Stimulated activated effector memory CD8-positive, alpha-beta T cell treated with anti-CD3 and anti-CD28 coated beads, Interleukin-12 subunit alpha, Interleukin-12 subunit beta, amount 100 ng/mL, for 72 hours (primary cell): ENCODE measurements at places on chromosomes 1 and 21.

DNA sequence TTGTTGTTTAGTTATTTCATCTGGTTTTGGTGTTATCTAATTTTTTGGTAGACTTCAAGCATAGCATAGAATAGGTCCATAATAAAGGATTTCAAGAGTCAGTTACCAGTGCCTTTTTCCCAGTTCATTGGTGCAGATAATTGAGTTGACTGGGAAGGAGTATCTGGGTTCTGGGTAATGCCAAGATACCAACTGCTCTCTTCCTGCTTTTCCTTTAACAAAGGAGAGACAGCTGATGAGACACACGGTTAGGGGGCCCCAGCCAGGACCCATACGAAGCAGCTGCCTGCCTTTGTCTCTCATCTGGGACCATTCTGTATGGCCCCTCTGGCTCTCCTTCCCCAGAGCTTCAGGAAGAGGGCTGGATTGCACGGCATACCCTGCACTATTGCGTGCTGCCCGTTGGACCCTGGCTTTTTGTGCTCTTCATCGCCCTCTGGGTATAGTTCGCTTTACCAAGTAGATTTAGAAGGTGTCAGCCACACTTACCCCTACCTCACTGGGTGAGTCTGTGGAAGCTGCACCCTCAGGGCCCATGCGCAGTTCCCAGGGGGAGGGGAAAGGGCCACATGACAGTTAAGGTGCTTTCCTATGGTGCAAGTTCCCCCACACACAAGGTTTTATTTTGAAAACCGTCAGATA, 7.0 kb downstream of the NAV1 start:
- DNase-seq = no peak

DNA sequence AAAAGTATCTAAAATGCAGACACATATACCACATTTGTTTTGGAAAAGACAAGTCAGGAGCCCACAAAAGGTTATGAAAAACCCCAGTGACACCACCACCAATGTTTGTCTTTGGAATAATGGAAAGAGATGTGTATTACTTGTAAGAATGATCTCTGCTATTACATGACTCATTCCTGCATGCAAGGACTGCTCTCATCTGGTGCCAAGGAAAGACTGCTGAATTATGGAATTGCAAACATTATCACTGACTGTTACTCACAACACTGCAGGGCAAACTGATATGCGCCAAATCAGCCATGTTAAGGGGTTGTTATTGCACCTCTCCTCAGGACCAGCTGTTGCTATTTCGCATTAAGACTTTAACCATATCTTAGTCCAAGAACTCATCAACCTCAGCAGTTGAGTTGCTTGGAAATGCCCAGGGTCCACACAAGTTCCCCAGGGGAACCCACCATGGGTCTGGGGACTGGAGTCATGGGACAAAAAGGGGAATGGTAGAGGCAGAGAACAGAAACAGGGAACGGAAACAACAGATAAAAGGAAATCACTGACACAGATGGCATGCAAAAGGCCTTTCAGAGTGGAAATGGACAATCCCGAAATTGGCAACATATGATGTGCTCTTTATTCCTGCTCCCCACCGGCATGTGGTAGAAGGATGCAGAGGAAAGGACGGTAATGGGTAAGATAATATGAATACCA, 34.4 kb downstream of the CAPZB start:
- no peak for DNase-seq

DNA sequence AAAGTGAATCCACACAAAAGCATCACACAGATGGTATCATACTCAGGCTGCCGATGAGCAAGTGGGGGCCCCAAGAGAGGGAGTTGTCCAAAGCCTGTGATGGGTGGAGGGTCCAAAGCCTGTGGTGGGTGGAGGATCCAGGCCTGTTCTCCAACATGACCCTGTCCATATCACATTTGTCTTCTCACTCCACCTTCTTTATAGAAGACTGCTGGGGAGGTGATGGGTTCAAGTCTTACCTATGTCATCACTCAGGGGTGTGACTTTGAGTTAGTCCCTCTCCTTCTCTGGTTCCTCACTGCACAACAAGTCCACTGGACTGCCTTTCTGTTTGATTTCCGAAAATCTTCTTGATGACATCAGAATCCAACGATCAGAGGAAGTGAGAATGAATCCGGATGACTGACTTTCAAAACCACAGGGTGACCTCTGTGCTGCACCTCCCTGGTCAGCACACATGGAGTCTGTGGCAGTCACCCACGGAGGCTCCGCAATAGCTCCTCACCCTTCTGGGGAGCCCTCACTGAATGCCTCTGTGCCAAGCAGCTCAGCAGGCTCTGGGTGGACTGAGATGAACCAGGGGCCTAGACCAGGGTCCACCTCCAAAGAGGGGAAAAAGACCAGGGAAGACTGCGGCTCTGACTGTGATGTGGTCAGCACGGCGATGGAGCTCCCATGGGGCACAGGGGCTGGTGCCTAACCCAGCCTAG, 166.8 kb downstream of the HIVEP3 start:
- DNase-seq = no peak

- DNase-seq = no peak
Measured at GRCh38 chr1:74650561-74650960, 23.0 kb downstream of the ERICH3 start.

DNA sequence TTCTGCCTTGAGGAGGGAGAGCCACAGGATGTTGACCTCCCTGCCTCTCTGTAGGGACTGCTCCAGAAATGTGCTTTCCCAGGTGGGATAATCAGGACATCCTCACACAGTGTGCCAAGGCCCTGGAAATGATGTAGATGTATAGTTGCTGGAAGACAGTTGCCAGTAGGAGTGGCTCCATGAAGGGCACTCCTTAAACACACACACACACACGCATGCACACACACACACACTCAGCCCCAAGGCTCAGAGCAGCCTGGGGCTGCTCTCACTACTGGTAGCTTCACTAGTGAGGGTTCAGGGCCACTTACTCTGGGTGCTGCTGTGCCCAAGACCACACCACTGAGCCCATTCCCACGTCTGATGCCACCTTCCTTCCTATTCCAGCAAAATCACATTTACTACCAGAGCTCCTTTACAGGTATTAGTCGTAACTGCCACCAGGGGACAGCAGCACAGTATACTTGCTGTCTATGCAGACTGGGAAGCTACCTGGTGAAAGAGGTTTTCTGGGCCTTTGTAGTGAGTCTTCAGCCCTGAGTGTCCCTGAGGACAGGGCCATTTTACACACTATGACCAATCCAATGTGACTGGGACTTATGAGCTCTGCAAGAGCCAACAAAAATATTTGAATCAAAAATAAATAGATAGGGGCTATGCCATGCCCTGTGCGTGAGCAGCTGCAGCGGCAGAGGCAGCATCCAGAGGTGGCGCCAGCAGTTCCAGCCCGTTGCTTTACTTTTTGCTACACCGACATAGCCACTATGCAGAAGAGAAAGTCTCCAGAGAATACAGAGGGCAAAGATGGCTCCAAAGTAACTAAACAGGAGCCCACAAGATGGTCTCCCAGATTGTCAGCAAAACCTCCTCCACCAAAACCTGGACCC, 15.0 kb downstream of the CRNN start:
- no peak for DNase-seq

GRCh38 chr1:6037338-6037762, 8.3 kb upstream of the KCNAB2 start:
- DNase-seq = peak; percentile 62

DNA sequence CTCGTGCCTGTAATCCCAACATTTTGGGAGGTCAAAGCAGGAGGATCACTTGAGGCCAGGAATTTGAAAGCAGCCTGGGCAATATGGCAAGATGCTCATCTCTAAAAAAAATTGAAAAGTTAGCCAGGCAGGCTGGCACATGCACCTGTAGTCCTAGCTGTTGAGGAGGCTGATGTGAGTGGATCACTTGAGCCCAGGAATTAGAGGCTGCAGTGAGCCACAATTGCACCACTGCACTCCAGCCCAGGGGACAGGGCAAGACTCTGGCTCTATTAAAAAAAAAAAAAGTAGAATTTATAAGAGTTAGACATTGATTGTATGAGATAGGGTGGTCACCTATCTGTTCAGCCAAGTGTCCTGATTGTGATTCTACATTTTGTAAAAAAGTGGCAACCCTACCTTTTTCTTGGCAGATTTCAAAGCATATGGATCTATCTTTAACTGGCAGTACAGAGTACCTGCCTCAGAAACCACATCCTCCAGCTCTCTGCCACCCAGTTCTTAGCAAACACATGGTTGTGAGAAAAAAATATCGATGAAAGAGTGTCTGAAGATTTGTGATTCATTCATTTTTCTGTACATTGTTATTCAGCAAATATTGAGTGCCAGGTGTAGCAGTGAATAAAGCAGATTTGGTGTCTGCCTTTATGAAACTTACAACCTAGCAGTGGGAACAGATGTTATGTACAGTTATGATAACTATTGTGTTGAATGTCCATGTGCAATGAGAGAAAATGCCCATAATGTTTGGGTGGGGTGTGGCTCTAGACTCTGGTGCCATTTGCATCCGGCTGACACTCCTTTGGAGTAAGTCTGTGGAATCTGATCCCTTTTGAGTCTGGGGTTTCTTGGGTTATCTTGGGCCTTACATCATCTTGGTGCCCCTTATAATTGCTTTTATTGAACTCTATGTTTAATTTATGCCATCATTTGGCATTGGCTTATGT, 82.5 kb downstream of the ST3GAL3 start:
- DNase-seq = no peak

DNA sequence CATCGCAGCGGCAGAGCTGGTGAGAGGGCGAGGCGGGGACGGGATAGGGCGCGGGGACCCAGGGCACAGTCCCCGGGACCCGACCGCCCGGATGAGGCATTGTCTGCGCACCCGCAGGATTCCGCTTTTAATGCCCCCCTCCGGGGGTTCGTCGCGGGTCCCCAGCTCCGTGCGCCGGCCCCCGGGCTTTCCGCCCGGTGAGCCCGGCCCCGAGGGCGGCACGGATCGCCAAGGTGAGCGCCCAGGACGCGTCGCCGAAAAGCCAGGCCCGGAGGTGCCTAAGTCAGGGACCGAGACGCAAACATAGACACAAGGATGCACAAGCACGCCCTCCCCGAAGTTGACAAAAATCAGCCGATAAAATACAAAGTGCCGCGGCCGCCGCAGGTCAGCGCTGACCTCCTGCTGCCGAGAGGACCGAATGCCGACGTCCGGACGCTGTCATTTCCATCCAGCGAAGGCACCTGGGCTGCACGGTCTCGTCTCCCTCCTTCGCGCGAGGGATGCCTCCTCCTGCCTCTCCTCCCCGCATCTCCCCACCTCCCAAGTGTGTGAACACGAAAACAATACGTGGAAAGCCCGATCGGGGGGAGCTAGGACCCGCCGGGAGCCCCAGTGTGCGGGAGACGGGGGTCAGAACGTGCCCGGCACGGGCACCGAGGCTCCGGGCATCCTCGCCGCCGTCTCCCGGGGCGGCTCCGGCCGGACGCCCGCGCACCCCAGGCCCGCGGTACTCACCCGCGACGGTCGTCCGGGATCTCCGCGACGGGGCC, 101.1 kb upstream of the SOD1 start:
- peak; percentile 63 for DNase-seq

- no peak for DNase-seq
Measured at GRCh38 chr1:245290836-245291235, 136.1 kb downstream of the KIF26B start.

- DNase-seq = no peak
Measured at GRCh38 chr1:36268981-36269380, 37.2 kb upstream of the SH3D21 start.

GRCh38 chr1:243842161-243842560, 7.9 kb downstream of the AKT3 start:
- no peak for DNase-seq
